ENCODE measurements at places on chromosomes 11 and 22.

DNA sequence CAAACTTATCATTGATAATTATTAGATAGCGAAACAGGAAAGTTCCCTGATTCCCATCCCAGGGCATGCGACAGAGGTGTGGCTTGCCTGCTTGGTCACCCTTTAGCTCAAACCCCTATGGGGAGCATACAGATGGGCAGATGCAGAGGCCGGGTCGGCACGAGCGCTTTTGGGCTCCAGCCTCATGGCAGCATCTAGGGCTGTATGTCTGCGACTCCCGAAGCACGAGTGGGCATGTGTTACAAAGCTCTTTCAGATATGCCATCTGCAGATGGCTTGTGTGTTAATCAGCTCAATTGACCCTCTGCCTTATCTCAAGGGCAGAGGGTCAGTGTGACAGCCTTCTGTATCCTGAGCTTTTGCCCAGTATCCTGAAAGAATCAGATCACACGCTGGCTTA, 2069.3 kb upstream of the RAG2 start:
- no peak for DNase-seq

DNA sequence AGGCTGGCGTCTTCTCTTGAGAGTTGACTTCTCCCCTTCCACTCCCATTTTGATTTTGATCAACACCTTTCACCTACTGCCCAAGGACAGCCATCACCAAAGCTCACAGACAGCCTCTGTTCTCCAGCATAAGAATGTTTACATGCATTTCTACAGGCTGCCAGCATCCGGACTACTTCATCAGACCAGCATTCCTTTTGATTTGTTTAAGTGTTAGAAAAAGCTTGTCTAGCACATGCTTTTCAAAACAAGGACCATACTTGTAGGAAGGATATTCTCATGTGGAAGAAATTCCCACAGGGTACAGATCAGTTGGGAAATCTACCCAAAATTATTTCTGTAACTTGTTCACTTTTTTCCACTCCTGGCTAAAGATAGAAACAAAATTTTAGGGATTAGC, 6.2 kb upstream of the KCNA4 start:
- no peak for DNase-seq

DNA sequence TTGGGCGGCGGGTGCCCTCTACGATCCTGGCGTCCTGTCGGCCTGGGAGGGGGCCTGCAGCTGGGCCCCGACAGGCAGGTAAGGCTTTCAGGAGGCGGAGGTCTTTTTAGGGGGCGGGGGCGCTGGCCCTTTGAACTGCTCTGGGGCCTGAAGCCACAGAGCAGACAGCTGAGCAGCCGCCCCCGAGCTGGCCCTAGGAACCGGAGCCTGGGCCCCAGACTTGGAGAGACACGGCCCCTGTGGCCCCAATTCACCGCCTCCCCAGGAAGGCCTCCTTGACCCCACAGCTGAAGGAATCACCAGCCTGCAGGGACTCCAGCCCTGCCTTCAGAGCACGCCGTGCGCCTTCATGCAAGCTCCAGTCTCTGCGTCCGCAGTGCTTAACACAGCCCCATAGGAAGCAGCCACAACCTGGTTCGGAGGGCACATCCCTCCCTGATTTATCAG, 618 bp upstream of the CERK start:
- no peak for DNase-seq

- DNase-seq, result no peak
These were observed 89.5 kb downstream of the CWC15 start for GRCh38 chr11:94883878-94884277.

DNA sequence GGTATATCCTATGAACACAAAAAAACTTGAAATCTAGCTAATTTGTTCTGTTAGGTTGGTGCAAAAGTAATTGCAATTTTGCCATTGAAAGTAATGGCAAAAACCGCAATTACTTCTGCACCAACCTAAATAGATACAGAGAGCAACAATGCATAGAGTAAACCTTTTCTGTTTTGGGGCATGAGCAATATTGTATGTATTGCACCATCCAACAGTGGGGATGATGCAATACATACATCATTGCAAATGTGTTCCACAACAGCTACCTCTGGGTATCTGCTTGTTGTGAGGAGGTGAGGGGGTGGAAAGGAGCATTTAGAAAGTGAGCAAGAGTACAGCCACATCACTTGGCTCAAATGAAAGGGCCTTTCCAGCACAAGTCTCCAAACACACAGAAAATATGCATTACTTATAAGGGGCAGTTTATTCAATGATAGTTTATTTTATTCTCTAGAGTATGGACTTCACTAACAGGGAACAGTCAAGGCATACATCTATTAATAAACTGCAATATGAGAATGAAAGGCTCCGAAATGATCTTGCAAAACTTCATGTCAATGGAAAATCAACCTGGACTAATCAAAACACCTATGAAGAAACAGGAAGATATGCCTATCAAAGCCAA, 77.3 kb downstream of the DEUP1 start:
- no peak for DNase-seq

DNA sequence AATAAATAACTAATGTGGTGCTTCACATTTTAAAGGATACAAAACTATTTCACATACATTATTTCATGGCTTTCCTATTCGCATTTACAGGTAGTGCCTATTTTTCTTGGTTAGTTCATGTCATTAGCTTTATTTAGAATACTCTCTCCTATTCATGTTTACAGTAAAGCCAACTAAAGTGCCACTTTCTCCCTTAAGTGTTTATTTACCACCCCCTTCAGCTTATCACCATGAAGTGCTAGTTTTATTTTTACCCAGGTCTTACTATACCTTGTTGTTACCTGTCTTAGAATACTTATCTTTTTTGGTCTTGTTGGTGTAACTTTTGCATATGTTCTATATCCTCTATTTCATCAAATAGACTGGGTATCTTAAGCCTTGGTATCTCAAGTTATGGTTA, 715.2 kb upstream of the TENM4 start:
- DNase-seq, result no peak

- DNase-seq, result no peak
These were observed 353.9 kb upstream of the TENM4 start for GRCh38 chr11:79794484-79795393.

DNA sequence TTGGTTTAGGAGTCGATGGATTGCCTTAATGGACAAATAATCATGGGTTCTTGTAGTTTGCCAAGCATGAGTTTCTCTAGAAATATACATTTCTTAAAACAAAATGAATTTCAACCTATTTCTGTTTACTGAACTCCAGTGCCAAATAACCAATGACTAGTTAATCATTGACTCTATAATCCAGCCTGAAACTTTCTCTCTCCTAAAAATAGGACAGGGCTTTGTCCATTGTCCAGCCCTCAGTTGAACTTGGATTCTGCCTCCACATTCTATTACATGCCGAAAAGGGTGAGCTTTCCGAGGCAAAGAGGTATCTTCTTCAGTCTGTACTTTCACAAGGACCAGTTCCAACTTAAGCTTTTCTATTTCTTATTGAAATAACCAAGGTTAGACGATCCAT, 23.2 kb upstream of the CAT start:
- no peak for DNase-seq

GRCh38 chr11:1878137-1879031, 13.3 kb downstream of the PRR33 start:
- DNase-seq, result no peak

GRCh38 chr11:119347242-119347641, 737 bp upstream of the MFRP start:
- DNase-seq, result no peak

GRCh38 chr22:43917521-43917920, 6.1 kb upstream of the PNPLA3 start:
- DNase-seq, result no peak

- no peak for DNase-seq
These were observed 283.7 kb upstream of the ANO3 start for GRCh38 chr11:26048271-26048670.

Measured in activated T-helper 9 cell treated with anti-CD3 and anti-CD28 coated beads, Interleukin-2, amount 50 U/mL, for 16 hours (primary cell).